ENCODE measurements at places on chromosomes 4 and X.

GRCh38 chr4:119559044-119559647 lies 69.5 kb downstream of the PDE5A start:
- DNase-seq = no peak

- DNase-seq = no peak
Observed at GRCh38 chrX:120244395-120244734, 6.2 kb upstream of the ZBTB33 start.

GRCh38 chr4:150037251-150037856 lies 40.9 kb upstream of the DCLK2 start:
- DNase-seq = no peak

DNA sequence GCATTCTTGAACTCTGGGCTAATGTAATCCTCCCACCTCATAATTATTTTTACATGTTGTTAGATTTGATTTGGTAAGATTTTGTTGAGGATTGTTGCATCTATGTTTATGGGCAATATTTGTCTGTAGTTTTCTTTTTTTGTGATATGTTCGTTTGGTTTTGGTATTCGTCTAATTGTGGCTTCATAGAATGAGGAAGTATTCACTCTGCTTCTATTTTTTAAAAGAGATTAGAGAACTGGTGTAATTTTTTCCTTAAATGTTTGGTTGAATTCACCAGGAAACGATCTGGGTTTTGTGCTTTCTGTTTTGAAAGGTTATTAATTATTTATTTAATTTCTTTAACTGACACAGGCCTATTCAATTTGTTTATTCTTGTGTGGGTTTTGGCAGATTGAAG lies 161.2 kb upstream of the NUDT6 start:
- no peak for DNase-seq

DNA sequence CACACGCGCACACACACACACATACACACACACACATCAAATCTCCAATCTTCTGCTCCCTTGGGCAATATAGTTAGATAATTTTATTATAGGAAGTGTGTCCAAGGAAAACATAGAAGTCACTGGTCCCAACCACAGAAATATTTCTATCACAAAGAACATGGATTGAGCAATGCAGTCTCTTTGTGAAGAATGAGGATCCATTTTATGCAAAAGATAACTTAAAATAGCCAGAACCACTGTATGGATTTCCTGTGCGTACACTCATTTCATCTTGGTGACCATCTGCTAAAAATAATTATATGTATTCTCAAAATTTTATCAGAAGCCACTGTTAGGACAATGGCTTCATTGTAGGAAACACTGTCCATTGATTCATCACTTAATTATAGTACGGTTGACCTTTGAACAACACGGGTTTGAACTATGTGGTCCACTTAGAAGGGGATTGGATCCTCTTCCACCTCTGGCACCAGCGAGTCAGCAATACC lies 169.6 kb upstream of the MXRA5 start:
- no peak for DNase-seq

DNA sequence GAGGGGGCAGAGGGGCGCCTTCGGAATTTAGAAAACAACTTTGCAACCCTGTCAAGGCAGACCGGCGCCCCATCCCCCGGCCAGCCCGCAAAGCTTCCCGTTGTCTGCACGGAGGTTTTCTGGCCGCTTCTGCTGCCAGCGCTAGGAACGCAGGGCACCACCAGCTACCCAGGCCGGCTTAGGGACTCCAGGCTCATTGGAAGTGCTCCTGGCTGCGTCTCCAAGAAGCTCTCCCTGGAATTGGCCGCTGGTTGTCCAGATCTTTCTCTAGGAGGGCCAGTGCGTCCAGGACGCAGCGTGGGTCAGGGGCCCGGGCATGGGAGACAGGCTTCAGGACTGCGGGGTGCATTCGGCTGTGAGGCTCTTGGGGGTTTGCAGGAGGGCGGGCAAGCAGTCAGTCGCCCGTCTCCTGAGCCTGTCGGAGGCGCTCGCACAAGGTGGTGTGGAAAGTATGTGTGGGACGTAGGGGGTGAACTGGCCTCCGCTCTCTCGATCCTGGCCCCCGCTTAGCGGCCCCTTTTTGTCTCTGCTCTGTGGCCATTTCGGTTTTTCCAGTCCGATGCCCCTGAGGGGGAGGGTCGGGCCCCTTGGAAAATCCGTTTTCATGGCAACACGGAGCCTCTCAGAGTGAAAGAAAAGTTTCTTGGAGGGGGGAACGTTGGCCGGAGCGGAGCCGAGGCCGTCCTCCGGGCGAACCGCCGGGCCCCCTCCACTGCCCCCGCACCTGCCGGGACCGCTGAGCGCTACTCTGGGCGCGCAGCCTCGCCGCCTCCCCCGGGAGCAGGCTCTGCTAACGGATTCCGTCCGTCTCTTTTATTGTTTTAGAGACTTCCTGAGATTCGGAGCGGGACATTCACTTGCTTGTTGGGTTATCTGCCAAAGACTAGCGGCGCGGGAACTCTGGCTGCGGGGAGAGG lies 810 bp upstream of the SOX3 start:
- DNase-seq = no peak
